CMK (cell line): ENCODE measurements at places on chromosomes 2 and 18.
A peak's percentile ranks its signal among the peaks of the same experiment; 100 is the strongest.

DNA sequence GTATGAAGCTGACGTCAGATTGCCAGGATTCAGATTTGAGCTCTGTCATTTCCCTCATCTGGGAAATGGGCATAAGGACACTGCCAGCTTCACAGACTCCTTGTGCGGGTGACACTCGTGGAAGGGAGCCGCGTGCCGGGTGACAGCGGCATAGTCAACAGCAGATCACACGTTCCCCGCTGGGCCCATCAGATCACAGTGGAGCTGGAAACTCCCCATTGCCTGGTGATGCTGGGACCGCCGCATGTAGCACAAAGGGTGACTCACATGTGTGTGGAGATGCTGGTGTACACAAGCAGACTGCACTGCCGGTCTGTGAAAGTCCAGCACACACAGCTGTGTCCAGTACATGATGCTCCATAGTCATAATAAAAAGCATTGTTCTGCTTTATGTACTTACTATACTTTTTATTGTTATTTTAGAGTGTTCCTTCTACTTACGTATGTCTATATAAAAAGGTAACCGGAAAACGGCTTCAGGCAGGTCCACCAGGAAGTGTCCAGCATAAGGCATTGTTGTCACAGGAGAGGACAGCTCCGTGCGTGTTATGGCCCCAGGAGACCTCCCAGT is 31.8 kb downstream of the SALL3 start:
- no peak for DNase-seq

DNA sequence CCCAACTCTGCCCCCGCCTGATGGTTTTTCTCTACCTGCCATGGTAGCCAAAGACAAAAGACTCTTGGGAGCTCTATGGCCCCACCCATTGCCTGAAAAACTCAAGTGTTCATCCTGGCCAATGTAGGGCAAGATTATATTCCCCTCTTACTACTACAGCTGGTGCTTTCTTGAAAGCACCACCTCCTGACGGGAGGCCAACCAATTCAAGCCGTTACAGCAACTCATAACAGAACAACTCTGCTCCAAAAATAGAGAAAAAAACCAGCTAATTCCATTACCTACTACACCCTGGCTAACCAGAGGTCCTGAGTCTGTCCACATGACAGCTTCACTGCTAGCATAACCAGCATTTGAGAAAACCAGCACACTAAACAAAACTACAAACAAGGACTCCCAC is 127.5 kb upstream of the GAREM1 start:
- DNase-seq: no peak

DNA sequence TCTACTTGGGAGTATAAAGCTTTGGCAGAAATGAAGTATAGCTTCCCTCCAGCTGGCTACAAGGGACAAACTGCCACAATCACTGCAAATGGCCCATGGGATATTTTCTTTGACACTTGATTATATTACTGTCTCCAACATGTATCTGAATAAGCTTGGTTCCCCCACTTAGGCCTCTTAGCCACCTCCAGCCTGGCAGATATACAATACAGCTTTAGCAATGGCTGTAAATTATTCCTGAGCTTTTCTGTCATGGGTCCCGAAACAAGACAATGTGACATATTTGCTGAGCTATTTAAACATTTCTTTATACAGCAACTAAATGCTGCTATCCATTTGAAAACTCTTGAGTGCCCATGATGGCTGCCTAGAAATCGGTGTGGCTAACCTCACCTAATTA is 406.2 kb downstream of the SUCLG1 start:
- no peak for DNase-seq

- DNase-seq: no peak
These were observed 48.5 kb downstream of the SMAD7 start for GRCh38 chr18:48902023-48902855.

GRCh38 chr2:113972766-113973165 is 82.9 kb downstream of the ACTR3 start:
- no peak for DNase-seq

DNA sequence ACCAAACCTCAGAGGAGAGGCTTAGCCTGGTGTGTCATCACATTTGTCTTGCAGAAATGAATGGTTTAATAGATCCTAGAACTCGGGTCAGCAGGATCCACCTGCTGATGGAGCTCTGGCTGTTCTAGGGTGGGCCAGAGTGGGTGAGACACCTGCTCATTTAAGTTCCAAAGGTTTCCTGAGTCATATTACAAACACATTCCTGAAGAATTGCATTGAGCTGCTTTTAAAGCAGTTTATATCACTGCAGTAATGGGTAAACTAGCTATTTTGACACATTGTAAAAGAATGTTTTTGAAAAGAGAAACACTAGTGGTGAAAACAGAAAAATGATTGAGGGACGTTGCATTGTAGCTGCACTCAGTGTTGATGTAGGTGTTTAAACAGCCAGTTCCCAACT is 175.3 kb upstream of the TCF4 start:
- no peak for DNase-seq

GRCh38 chr2:150729495-150729955 is 242.1 kb upstream of the RND3 start:
- no peak for DNase-seq

- no peak for DNase-seq
These were observed 240.3 kb downstream of the CDH7 start for GRCh38 chr18:65990944-65991708.

DNA sequence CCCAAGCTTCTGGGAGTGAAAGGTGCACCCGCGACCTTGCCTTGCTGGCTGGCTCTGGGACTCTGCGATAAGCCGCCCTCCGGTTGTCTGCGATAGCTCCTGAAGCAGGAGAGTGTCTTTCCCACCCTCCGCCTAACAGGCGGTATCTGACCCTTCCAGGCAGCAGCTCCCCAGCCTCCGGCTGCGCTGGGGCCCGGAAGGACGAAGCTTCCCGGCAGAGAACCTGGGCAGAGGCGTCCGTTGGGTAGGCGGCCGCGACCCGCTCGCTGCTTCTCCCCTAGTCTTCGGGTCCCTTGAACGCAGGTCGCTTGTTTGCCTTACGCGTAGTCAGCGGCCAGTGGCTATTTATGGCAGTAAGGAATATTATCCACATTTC is 446 bp upstream of the RHBDD1 start:
- peak; percentile 61 for DNase-seq

- no peak for DNase-seq
These were observed 654 bp downstream of the PIK3C3 start for GRCh38 chr18:41955688-41956087.

GRCh38 chr2:28025123-28025522 is 134.6 kb downstream of the BABAM2 start:
- no peak for DNase-seq

DNA sequence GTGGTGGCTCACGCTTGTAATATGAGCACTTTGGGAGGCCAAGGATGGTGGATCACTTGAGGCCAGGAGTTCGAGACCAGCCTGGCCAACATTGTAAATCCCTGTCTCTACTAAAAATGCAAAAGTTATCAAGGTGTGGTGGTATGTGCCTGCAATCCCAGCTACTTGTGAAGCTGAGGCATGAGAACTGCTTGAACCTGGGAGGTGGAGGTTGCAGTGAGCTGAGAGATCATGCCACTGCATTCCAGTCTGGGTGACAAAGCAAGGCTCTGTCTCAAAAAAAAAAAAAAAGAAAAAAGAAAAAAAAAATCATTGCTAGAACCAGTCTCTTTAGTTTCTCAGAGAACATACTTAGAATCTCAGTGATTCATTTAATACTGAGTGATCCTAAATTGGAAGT is 217.1 kb downstream of the DYM start:
- no peak for DNase-seq

DNA sequence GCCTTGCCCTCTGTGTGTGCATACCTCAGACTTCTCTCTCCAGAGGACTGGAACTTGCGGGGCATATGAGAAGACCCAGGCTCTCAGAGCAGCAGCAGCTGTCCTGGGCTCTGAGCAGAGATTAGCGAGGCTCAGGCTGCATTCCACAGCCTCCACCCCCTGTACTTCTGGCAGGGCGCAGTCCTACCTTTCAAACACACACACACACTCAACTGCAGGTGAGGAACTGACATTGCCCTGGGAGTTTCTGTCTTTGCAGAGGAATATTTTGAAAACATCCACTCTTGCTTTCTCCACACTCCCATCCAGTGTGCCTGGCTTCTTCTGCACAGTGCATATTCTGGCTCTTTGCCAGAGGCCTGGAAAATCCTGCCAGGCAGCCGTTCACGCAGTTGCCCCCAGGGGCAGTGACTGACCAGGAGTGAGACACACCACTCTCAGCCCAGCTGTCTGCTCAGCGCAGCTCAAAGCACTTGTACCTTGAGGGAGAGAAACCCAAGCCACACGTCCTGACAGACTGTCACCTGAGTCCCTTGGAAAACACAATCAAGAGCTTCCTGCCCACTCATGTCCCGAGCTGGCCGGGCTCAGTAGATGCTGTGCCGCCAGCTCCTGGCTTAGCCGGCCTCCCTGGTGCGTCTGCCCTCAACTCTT is 460.8 kb downstream of the RNF144A start:
- no peak for DNase-seq

DNA sequence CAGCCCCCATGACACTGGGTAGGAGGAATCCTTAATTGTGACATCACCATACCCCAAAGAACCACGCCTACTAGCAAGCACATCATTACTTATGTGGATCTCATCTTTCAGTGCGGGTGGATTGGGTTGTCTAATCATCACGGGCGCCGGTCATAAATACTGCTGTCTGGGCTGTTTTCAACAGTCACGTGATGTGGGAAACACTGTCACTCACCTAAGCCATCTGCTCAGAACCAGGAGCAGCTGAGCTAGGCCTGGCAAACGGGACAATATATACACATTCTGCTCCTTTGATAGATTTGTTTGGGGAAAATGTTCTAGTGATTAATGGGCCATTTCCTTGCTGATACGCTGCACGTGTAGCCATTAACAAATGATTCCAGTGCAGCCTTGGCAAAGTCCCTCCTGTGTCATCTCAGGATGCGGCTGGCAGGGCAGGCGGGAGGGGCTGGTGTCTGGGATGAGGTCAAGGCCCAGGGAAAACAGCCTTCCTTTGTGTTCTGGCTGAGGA is 145.9 kb upstream of the COPS8 start:
- no peak for DNase-seq

DNA sequence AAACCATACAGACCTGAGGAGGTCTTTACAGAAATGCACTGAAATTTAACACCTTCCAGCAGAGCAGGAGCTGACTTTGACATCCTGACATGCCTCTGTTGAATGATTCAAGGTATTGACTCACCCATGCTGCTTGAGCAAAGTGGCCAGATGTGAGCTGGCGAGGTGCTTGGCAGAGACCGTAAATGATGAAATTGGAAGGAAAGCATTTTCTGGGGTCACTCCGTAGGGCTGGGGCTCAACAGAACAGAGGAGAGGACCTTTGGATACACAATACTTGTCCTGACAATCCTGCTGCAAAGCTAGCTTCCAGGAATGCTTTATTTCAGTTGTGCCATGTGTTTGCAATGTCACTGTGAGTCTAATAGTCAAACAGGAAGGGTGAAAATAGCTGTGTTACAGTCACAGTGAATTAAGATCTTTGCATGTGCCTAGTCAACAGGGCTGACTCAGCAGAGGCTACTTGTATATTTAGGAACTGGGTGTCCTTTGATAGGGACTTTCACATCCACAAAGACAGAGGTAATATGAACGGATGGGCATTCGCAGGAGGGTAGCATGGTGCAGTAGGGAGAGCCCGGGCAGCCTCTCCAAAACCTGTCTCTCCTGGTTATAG is 31.6 kb upstream of the NCK2 start:
- no peak for DNase-seq

- DNase-seq: no peak
These were observed 26.3 kb downstream of the PAX3 start for GRCh38 chr2:222272446-222273015.

DNA sequence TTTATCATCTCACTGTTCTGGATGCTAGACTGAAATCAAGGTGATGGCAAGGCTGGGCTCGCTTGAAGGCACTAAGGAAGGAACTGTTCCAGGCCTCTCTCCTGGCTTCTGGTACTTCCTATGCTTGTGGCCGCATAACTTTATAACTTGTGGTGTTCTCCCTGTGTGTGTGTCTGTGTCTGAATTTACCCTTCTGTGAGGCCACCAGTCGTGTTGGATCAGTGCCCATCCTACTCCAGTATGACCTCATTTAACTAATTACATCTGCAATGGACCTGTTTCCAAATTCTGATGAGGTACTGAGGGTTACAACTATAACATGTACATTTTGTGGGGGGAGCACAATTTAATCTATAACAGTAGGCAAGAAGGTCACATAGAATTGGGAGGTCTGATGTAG is 41.6 kb downstream of the LYPD6B start:
- no peak for DNase-seq

GRCh38 chr2:127197475-127198385 is 22.4 kb downstream of the CYP27C1 start:
- DNase-seq: peak; percentile 49

- DNase-seq: no peak
These were observed 127.1 kb downstream of the TMEFF2 start for GRCh38 chr2:192067631-192068030.

DNA sequence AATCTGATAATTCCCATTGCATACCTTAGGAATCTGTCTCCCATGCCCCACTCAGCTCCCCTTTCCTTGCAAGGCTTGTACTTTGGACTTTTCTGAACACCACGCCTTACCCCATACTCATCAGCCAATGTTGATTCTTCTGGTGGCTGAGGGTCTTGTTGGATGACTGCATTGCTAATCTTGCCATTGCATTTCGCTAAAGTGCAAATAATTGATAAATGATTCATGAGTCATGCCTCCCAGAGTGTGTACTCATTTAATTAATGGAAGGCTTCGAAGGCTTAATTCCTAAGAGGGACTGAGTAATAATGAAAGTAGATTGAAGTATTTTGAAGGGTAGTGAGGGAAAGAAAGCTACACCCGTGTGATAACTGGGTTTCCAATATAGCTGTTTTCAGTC is 28.0 kb upstream of the PPP1R1C start:
- DNase-seq: no peak

GRCh38 chr2:177432703-177433102 is 40.1 kb downstream of the AGPS start:
- DNase-seq: no peak

DNA sequence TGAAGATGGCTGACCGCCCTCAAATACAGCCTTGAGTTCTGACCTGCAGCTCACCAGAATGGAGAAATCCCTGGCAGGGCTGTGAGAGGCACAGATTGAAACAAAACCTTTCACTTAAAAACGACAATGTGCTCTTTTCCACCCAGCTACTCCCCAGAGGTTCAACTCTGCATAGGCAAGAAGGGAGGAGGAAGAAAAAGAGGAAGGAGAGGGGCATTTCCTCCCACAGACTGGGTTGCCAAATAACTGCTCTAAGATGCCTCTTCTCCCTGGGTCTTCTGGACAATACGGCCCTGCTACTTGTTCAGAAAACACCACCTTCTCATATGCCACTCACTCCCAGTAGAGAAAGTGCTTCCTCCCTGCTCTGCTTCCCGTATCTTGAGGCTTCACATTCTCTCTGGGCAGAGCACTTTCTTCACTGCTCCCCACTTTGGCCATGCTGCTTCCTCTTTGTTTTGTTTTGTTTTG is 136.4 kb upstream of the SLC1A4 start:
- no peak for DNase-seq

- DNase-seq: no peak
These were observed 17.5 kb downstream of the STAT1 start for GRCh38 chr2:190996338-190996946.
